Vein endothelial cell (primary cell): ENCODE measurements at places on chromosomes 2 and 18. TPM values are rescaled to one million over a fixed set of nuclear protein-coding genes. Genes with fewer than 3 reads are reported as not detected.

GAD1 gene
- 0.33 TPM in 1 of 2 replicates, not detected in the other for total RNA-seq

SCN1A gene
- total RNA-seq: not detected in 2 replicates

MYL1 gene
- not detected in 2 replicates for total RNA-seq

FZD7 gene
- total RNA-seq: 0.29 and 0.33 TPM in 2 replicates

CRACDL gene
- 11.1 and 12.4 TPM in 2 replicates for total RNA-seq

FBXO48 gene
- 0.33 and 0.48 TPM in 2 replicates for total RNA-seq

DLX2 gene
- total RNA-seq: not detected in 2 replicates

CYS1 gene
- total RNA-seq: 0.33 TPM in 1 of 2 replicates, not detected in the other

DSEL gene
- 25.1 and 26.8 TPM in 2 replicates for total RNA-seq

SERPINB12 gene
- total RNA-seq: not detected in 2 replicates

NFATC1 gene
- total RNA-seq: 9.8 and 10.2 TPM in 2 replicates

ARHGAP15 gene
- total RNA-seq: not detected in 2 replicates

GBX2 gene
- 1.5 and 2.6 TPM in 2 replicates for total RNA-seq

FAM110C gene
- under 0.01 TPM in 2 replicates for total RNA-seq

POTEC gene
- not detected in 2 replicates for total RNA-seq

ABCG8 gene
- total RNA-seq: not detected in 2 replicates

SLC9A2 gene
- total RNA-seq: under 0.01 TPM in 1 of 2 replicates, not detected in the other

RPL37A gene
- total RNA-seq: 952 and 1,149 TPM in 2 replicates

TMEM200C gene
- total RNA-seq: not detected in 2 replicates

MYO3B gene
- total RNA-seq: under 0.01 TPM in 2 replicates

ATP6V1C2 gene
- under 0.01 and 0.10 TPM in 2 replicates for total RNA-seq
